ENCODE measurements at places on chromosomes 5 and 9. TPM values are rescaled to one million over a fixed set of nuclear protein-coding genes. Genes with fewer than 3 reads are reported as not detected.

The GABBR2 gene
- total RNA-seq, result 0.68 TPM

The GRM6 gene
- not detected for total RNA-seq

The MEGF10 gene
- 4.1 TPM for total RNA-seq

The NOXA1 gene
- 0.23 TPM for total RNA-seq

The MCIDAS gene
- not detected for total RNA-seq

The PGM5 gene
- 6.3 TPM for total RNA-seq

The SIL1 gene
- 34.7 TPM for total RNA-seq

The PRRX2 gene
- 14.3 TPM for total RNA-seq

The TAF1L gene
- not detected for total RNA-seq

The DEPDC1B gene
- total RNA-seq, result 2.2 TPM

The SPINK7 gene
- not detected for total RNA-seq

The ECM2 gene
- total RNA-seq, result 11.4 TPM

The PKD2L2 gene
- not detected for total RNA-seq

The F2RL2 gene
- total RNA-seq, result 12.0 TPM

The NKD2 gene
- total RNA-seq, result 0.09 TPM

The AGXT2 gene
- total RNA-seq, result not detected

The GPR151 gene
- total RNA-seq, result not detected

The PIP5K1B gene
- not detected for total RNA-seq

The TIFAB gene
- total RNA-seq, result not detected

The PCDHAC2 gene
- total RNA-seq, result 0.60 TPM

The PCDHGB5 gene
- 23.3 TPM for total RNA-seq

The CDH9 gene
- not detected for total RNA-seq

The ANKRD31 gene
- total RNA-seq, result 0.09 TPM

Measured in pericardium fibroblast (primary cell).